ENCODE measurements at places on chromosomes 5 and 9.

GRCh38 chr9:69548681-69549080 lies 123.5 kb downstream of the APBA1 start:
- DNase-seq = no peak

DNA sequence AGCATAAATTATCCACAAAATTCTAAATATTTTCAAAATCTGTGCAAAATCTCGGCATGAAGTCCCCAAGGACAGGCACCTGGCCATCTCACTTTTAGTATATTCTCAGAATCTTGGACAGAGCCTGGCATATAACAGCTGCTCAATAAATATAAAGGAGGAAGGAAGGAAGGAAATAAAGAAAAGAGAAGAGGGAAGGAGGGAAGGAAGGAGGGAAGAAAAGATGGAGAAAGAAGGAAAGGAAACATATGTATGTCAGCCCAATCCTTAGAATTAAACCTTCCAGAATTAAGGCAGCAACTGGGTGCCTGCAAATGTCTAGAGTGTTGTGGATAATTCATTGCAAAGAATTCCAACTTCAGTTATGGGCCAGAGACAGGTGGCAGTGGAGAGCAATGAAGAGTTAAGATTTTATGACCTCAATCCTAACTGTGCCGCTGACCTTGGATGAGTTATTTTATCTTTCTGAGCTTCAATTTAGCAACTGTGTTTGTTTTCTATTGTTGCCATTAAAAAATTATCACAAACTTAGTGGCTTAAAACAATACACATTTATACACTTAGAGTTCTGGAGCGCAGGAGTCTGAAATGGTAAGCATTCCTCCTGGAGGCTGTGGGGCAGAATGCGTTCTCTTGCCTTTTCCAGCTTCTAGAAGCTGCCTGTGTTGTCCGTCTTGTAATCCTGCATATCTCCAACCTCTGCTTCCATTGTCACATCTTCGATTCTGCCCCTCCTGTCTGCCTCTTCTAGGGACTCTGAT lies 200.9 kb upstream of the MSX2 start:
- no peak for DNase-seq

DNA sequence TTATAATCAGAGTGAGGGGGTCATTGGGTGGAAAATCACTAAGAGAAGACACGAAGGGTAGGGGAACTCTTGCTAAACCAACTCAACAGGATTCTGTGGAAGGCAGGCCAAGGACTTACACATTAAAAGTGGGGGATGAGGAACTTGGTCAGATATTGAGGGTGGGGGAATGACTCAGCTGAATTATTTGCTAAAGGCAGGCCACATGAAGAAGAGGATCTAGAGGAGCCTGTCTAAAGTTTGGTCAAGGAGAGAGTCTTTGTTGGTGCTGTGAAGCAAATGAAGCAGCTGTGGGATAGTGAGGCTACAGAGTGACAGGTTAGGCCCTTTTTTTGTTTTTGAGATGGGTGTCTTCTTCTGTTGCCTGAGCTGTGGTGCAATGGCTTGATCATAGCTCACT lies 63.9 kb upstream of the SPRY4 start:
- no peak for DNase-seq

GRCh38 chr5:113068559-113068958 lies 92.0 kb downstream of the DCP2 start:
- no peak for DNase-seq

DNA sequence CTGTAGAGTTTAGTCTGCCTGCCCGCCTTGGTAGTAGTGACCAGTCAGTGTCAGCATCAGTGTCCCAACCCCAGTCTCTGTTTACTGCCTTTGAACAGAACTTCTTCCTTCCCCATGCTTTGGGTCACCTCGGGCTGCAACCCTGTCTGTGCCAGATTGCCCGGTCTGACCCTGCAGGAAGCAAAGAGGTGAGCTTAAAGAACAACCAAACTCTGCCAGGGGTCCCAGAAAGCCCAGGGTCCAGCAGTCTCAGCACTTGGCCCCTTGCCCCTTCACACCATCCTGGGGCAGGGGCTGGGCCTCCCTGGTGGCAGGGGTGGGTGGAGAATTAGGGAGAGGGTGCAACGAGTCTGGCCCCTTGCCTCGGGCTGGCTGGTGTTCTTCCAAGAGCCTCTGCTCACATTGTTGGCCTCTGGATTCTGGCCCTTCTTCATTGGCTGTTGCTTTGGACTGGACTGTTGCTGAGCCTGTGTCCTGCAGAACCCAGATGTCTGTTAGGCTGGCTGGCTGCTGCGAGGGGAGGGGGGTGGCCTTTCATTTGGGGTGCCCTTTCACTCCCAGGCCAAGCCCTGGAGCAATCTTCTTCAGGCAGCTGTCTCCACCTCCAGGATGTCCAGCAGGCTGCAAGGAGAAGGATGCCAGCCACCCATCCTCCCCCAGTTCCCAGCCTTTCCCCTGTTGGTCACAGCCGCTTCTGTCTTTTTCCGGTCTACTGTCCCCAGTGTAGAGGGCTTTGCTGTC lies 51.2 kb downstream of the SAR1B start:
- DNase-seq = no peak

DNA sequence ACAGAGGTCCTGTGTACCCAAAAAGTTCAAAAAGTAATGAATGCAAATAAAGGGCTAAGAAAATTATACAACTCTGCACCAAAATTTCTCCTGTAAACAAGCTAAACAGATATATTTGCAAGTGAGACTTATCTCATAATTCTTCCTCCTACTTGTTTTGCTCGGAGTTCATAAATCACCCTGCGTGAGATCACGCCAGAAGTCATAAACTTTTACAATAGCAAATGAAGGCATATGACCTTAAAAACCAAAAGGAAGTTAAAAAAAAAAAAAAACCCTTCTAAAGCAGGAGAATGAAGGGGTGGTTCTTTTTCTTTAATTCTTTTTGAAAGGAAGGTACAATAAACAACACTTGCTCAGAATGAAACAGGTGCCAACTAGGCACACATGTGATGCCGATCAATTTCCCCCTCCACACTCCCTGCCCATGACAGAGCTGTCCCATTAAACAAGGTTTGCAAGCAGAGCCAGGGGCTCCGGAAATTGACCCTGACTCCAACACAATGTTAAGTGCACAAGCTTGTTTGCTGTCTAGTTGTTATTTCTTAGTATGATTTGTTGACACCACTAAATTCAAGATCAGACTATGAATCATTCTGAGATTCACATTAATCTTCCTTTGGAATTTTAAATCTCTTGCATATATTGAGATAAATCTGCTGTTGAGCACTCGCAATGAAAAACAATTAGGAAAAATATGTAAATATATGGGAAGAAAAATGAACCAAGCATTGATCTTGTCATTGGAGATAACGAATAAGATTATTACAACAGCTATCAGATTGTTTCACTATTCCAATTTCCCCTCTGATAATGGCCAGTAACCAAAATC lies 46.3 kb downstream of the DROSHA start:
- no peak for DNase-seq

DNA sequence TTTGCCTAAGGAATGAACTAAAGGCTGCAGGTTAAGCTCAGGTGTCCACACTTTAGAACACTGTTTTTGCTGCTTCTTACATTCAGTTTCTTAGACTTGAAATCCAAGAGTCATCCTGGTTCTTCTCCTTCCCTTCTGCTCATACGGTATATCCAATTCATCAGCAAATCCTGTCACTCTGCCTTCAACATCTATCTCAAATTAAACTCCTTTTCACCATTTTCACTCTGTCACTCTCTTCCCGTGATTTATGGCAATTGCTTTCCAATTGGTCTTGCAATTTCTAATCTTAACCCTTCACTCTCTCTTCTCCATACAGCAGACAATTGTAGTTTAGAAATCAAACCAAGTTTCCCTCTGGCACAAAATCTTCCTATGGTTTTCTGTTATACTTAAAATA lies 182.9 kb downstream of the MRPS30 start:
- no peak for DNase-seq

DNA sequence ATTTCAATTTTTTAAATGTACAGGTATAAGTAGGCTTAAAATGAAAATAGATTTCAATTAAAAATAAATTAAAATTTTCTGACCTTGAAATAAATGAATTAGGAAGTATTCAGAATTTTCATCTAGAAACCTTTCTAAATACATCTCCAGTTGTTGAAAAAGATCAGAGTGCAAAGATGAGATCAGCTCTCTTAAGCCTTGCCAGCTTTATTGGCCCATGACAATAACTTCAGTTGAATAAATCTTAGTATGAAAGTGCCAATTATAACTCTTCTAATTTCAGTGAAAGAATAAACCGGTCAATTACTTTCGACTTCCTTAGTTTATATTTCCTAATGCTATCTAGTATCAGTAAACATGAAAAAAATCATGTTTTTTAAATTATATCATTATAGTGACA lies 117.4 kb downstream of the FBXL17 start:
- DNase-seq = no peak

- DNase-seq = no peak
Observed at GRCh38 chr5:99973779-99974178, 561.4 kb upstream of the FAM174A start.

- DNase-seq = no peak
Observed at GRCh38 chr5:130061746-130062145, 157.5 kb downstream of the CHSY3 start.

DNA sequence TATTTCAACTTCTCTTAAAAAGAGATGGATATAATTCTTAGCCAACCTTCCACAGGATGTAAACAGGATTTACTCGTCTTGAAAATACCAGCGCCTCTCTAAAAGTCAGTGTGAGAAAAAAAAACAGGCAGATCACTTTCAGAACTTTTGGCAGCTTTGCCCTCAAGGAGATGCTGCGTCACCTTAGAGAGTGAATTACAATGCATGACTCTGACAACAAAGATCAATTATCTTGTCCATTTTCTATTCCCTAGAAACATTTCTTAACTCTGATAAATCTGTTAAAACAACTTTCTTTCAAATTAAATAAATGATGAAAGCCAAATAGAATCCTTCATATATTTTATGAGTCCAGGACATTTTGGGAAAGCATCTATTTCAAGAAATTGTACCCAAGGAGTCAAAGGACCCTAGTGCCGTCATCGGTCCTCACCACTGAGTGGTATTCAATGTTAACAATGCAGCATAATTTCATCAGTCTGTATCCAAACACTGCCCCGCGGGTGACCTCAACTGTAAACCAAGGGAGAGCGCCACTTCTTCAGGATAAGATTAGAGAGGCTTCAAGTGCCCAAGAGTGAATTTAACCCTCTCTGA lies 536.0 kb downstream of the PDE4D start:
- DNase-seq = no peak

GRCh38 chr5:33817301-33817700 lies 74.5 kb downstream of the ADAMTS12 start:
- DNase-seq = no peak

- no peak for DNase-seq
Observed at GRCh38 chr5:140249536-140249935, 53.4 kb downstream of the PFDN1 start.

DNA sequence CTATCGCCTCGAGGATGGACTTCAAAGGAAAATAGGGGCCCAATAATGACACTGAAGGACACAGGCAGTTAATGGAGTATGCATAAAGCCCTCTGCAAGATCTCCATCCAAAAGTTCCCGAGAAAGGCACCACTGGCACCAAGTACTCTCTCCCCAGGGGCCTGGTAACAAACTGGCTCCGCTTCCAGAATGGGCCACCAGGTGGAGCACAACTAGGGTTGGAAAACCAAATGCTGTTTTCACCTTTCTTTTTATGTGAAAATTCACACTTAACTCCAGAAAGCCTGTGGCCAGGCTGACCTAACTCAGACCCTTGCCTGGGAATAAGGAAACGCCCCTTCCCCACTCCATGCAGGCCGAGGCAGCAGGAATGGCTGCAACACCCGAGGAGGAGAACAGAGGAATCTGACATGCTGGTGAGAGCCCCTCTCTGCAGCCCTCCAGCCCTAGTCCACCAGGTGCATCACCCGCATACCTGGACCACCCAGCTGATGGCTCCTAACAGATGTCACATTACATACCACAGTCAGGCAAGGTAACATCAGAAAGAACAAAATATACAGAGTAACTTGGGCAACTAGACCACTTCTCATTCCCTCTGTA lies 42.8 kb downstream of the CAMSAP1 start:
- peak; percentile 32 for DNase-seq

GRCh38 chr5:55865831-55866230 lies 14.7 kb downstream of the IL31RA start:
- no peak for DNase-seq

DNA sequence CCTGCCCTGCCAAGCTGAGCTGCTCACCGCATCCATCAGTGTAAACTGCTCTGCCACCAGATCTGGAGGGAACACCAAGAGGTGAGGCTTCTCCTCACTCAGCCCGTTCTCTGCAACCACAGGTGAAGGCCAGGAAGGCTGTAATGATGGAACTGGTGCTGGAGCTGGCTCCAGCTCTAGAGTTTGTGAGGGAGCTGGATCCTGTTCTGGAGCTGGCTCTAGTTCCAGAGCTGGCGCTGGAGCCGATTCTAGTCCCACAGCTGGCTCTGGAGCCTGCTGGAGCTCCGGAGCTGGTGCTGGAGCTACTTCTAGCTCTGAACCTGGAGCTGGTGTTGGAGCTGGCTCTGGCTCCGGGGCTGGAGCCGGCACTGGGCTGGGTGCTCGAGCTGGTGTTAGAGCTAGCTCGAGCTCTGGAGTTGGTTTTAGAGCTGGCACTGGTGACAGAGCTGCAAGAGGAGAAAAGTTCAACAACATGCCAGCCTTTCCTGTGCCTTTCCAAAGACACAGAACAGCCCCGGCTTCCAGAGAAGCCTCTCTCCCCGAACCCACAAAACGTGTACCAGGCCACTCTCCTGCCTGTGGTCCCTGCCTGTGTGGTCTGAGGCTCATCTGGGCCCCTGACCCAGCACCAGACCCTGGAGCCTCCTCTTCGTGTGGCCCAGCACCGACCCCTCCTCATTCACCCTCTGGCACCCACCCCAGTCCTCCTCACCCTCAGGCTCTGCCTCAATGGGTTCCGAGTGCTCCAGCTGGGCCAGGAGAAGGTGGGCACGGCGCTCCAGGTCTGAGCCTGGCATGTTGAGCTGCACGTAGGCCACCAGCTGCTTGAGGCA lies 12.9 kb downstream of the RALGDS start:
- no peak for DNase-seq

GRCh38 chr9:17222932-17223331 lies 88.1 kb downstream of the CNTLN start:
- DNase-seq = no peak

DNA sequence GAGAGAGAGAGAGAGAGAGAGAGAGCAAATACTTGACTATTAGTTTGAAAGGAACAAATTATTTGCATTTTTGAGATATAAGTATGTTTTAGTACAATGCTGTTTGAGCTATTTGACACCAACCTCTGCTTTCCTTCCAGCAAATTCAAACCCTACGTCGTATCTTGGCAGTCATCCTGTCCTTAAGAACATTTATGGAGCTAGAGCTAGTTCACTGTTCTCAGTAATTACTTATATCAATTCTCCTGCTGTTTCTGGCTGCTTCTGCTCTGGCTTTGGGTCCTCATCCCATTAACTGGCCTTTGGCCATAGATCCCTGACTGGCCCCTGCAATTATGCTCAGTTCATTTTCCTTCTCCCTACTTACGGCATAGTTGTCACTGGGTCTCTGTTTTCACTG lies 19.9 kb upstream of the ERAP2 start:
- no peak for DNase-seq

Measured in stimulated activated CD8-positive, alpha-beta memory T cell treated with anti-CD3 and anti-CD28 coated beads, Interleukin-15, amount 100 ng/mL, for 4 hours (primary cell).